ENCODE measurements at places on chromosomes 7 and 10. TPM values are rescaled to one million over a fixed set of nuclear protein-coding genes. Genes with fewer than 3 reads are reported as not detected.

GPR37 gene
- total RNA-seq, result not detected

DNAH11 gene
- total RNA-seq, result 0.74 TPM

TMEM236 gene
- 0.66 TPM for total RNA-seq

RAMP3 gene
- total RNA-seq, result 30.7 TPM

BEND7 gene
- total RNA-seq, result 14.7 TPM

PIP gene
- not detected for total RNA-seq

Data from left ventricle myocardium inferior (tissue), 1 donor.